ENCODE measurements at places on chromosomes 2 and 18.

GRCh38 chr18:79736230-79736629 is 56.6 kb downstream of the CTDP1 start:
- DNase-seq: no peak

- no peak for DNase-seq
Measured at GRCh38 chr2:132373391-132374135, 43.0 kb upstream of the GPR39 start.

DNA sequence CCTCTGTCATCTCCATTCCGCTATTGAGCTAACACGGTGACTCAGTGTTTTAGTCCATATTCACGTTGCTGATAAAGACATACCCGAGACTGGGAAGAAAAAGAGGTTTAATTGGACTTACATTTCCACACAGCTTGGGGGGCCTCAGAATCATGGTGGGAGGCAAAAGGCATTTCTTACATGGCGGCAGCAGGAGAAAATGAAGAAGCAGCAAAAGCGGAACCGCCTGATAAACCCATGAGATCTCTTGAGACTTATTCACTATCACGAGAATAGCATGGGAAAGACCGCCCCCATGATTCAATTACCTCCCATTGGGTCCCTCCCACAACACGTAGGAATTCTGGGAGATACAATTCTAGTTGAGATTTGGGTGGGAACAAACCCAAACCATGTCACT is 22.6 kb upstream of the CXXC1 start:
- no peak for DNase-seq

- DNase-seq: peak; percentile 82
Measured at GRCh38 chr2:17813742-17814473, 2.4 kb upstream of the MSGN1 start.

- no peak for DNase-seq
Measured at GRCh38 chr2:180443888-180444287, 436.8 kb upstream of the CWC22 start.

GRCh38 chr2:29238497-29238896 is 123.3 kb downstream of the CLIP4 start:
- DNase-seq: no peak
